Endothelial cell of umbilical vein (primary cell): ENCODE measurements at places on chromosomes 11 and 22.

DNA sequence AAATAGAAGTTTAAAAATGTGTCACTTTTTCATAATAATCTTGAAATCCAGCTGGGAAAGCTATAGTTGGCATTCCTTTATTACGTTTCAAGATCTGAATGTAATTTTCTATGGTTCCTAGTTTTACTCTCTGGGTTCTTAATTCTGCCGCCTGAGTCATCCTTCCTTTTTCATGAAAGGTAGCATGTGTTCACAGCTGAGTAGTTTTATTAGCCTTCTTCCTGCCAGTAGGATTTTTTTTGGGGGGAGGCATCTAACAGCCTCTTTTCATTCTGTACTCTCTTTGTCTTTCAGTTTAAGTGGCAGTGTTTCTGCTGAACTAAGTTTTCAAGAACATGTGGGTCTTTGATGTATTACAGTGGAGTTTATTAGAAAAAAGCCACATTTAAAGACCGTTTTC lies 36.5 kb downstream of the OR2AG2 start:
- peak; percentile 56 for DNase-seq

GRCh38 chr11:75766443-75767227 lies 1.9 kb upstream of the DGAT2 start:
- no peak for DNase-seq

DNA sequence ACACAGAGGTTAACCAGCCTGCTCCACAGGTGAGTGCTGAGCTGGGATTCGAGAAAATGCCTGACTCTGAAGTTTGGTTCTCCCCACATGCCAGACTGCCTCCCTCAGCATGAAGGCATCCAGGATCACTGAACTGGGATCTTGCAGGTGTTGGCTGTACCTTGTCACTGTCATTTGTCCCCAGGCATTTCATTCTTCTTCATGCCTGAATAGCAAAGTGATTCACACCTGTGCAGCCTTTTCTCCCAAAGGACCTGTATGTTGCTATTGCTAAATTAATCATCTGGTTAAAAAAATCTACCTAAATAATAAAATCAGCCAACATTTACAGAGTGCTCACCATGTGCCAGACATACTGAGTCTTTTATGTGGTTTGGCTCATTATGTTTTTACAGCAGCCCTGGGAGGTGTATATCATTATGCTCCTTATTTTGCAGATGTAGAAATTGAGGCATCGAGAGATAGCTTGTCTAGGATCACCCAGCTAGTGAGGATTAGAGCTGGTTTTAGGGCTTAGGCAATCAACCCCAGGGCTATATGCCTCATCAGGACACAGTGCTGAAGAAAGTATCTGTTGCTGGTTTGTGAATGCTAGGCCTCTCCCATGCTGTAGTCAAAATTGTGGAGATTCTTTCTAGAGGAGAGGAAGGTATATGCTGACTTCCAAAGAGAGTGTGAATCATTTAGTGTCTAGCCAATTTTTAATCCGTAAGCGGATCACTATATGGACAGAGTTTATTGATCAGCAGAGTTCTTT lies 204.4 kb downstream of the HIPK3 start:
- DNase-seq, result no peak

DNA sequence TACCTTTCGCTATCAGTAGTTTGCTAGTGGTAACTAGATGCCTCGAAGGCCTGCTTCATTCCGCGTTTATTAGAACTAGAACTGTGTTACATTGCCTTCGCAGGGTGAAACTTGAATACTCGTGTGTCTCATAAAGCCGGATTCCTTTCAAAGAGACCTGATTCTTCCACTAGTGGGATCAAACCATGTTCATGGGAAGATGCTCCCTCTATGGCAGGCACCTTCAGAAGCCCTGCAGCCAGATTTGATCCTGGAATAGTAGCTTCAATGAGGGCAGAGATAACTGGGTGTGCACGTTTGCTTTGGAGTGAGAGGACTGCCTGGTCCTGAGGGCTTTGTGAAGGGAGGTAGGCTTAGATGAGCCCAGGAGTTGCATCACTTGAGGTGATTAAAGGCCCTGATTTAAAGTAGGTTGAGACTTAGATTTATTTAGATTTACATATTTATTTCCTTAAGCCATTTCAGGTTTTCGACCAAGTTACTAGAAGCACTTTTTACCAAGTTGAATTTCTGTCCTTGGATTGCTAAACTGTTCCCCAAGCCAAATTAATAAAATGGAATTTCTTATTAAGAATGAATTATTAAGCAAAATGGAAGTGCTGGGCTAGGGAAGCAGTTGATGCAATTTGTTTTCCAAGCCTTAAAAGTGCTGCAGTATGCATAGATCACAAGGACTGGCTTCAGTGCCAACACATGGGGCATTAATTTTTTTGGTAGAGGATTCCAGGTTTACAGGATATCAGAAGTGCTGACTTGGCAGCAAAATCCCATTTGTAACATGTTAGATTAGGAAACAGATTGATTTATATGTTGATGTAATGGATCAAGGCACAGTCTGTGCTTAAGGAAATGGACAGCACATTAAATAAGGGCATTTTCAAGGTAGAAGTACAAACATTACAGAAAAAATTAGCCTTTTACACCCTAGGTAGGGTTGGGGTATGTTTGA lies 32.9 kb downstream of the APLP2 start:
- DNase-seq, result no peak

GRCh38 chr22:23762842-23763578 lies at the start of gene C22orf15:
C22orf15 (plus strand) TSS chr22:23762990; CDS start chr22:23763307, 317 bp downstream.
- peak; percentile 28 for DNase-seq

- DNase-seq, result no peak
Observed at GRCh38 chr11:94402355-94402754, 1.1 kb upstream of the GPR83 start.

GRCh38 chr11:15594607-15595006 lies 479.9 kb downstream of the INSC start:
- no peak for DNase-seq

- no peak for DNase-seq
Observed at GRCh38 chr11:117099696-117100095, 1.5 kb upstream of the SIK3 start.

- DNase-seq, result no peak
Observed at GRCh38 chr22:49404576-49405241, 423.0 kb downstream of the BRD1 start.
